ENCODE measurements at places on chromosomes 3 and 15.

GRCh38 chr3:56133423-56133822 lies 334.8 kb downstream of the ERC2 start:
- H3K36me3 ChIP-seq = no peaks in the 10 kb centered on the region
- H3K27ac ChIP-seq = no peak overlapping the region
- no peak overlapping the region for H3K4me3 ChIP-seq
- DNase-seq = no peak
- H3K4me1 ChIP-seq = peaks cover 2% of the 10 kb centered on the region
- H3K27me3 ChIP-seq = no peaks in the 10 kb centered on the region

DNA sequence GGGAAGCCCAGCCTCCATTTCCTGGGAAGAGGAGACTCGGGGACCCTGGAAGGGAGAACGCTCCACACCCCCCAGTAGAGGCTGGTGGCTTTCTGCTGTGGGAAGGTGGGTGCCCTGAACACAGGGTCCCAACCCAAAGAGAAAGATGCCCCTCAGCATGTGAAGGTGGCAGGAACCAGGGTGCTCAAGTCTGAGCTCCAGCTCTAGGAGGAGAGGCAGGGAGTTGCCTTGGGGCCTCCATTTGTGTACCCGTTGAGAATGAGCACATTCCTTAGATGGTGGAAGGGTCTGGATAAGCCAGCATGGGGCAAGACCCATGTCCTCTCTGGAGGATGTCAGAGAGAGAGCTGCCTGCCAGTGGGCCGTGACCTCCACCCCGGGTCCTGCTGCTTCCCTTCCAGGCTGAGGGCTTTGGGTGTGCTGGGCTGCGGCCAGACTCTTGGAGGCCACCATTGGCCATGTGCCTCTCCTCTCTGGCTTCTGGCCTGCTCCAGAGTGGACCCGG lies 212.4 kb downstream of the TBC1D2B start:
- H3K4me1 ChIP-seq = no peaks in the 10 kb centered on the region
- no peaks in the 10 kb centered on the region for H3K36me3 ChIP-seq
- no peaks in the 10 kb centered on the region for H3K27me3 ChIP-seq

GRCh38 chr3:43062564-43063040 lies 43.3 kb downstream of the POMGNT2 start:
- peak; percentile 87 for DNase-seq
- peaks cover 4% of the 10 kb centered on the region for H3K4me1 ChIP-seq
- no peaks in the 10 kb centered on the region for H3K36me3 ChIP-seq

GRCh38 chr15:98889930-98890695 lies 117.5 kb downstream of the PGPEP1L start:
- H3K4me3 ChIP-seq = no peak overlapping the region
- H3K36me3 ChIP-seq = no peaks in the 10 kb centered on the region
- no peak overlapping the region for H3K27ac ChIP-seq
- H3K4me1 ChIP-seq = peaks cover 2% of the 10 kb centered on the region

DNA sequence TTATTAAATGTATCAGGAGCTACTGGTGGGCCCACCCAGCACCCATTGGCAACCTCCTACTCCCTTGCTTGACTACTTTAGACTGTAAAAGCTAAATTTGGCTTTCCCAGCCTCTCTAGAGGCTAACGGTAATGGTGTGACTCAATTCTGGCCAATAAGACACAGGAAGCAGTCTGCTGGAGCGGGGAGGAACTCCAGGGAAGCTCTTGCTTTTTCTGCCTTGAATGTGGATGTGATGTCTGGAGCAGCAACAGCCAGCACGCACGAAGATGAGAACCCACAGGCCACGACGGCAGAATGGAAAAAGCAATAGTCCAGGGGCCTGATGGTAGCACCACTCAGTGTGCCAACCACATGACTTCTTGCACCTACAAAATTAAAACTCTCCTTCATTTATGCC lies 39.9 kb downstream of the RAB6B start:
- H3K27me3 ChIP-seq = no peaks in the 10 kb centered on the region
- no peak overlapping the region for H3K27ac ChIP-seq
- DNase-seq = peak; percentile 18
- peaks cover 2% of the 10 kb centered on the region for H3K4me1 ChIP-seq

DNA sequence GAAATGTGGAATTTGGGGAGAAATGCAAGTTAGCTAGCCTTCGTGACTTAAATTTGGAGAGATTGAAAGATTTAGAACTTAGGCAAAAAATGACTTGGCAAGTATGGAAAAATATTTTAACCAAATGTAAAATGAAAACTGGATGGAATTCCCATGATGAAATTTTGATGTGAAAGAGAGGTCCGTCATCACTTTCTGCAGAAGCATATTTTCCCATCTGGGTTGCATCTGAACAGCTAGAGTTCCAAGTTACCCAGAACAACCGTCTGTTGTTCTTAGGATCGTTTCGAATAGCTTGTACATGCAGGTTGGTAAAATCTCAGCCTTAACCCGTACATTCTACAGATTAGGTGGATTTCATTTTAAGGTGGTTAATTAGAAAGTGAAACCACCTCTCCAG lies 136.3 kb downstream of the GHSR start:
- peaks cover 1% of the 10 kb centered on the region for H3K36me3 ChIP-seq
- no peak overlapping the region for H3K27ac ChIP-seq
- no peak for DNase-seq
- H3K4me3 ChIP-seq = no peak overlapping the region
- H3K4me1 ChIP-seq = no peaks in the 10 kb centered on the region

GRCh38 chr15:89192136-89192535 lies 29.2 kb downstream of the RLBP1 start:
- H3K4me3 ChIP-seq = no peak overlapping the region
- DNase-seq = no peak
- H3K27ac ChIP-seq = no peak overlapping the region

DNA sequence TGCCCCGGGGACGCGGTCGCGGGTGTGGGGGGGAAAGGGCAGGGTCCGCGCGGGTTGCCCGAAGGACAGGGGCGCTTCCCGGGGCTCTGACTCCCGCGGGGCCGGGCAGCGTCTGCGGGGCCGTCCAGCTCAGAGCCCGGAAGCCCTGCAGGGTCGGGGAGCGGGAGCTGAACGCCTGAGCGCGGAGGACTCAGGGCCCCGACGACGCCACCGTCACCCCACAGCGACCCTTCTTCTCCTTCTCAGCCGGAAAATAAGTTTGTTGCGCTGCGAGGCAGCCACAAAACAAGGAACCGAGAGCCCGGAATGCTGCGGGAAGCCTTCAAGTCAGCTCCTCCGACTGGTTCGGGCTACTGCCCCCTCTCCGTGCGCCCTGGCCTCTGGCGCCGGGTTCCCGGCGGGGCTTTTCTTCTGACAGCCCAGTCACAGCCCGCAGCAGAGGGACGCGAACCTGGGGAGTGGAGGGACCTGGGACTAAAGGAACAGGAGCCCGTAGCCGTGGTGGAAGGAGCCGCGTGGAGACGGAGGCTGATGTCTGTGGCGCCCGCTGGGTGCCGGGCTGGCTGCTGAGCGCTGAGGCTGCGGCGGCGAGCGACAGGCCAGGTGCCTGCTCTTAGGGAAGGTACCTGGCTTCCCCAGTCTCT lies 484 bp downstream of the CNTN4 start:
- H3K36me3 ChIP-seq = no peaks in the 10 kb centered on the region
- peak overlapping the region; percentile 22 for H3K27ac ChIP-seq
- peak; percentile 88 for DNase-seq
- H3K27me3 ChIP-seq = peaks cover 3% of the 10 kb centered on the region
- peak overlapping the region; percentile 35 for H3K4me3 ChIP-seq
- H3K4me1 ChIP-seq = peaks cover 3% of the 10 kb centered on the region

DNA sequence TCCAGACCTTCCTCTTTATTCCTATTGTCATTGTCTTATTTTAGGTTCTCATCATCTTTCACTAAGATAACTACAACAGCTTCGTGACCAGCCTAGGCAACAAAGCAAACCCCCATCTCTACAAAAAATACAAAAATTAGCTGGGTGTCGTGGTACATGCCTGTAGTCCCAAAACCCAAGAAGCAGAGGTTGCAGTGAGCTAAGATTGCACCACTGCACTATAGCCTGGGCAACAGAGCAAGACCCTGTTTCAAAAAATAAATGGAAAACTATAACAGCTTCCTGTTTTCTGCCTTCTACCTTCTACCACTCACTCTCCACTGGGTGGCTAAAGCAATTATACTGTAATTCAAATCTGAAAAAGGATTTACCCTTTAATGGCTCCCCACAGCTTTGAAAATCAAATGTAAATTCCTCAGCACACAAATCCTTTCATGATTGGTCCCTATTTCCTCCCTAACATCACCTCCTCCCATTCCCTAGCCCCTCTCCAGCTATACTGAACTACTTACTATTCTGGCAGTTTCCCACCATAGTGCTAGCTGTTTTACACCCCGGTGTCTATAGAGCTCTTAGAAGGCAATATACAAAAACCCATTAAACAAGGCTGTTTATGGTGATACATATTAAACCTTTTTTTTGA lies 33.4 kb downstream of the LRRFIP2 start:
- no peaks in the 10 kb centered on the region for H3K36me3 ChIP-seq
- no peak overlapping the region for H3K27ac ChIP-seq
- no peak for DNase-seq
- H3K4me1 ChIP-seq = no peaks in the 10 kb centered on the region
- no peak overlapping the region for H3K4me3 ChIP-seq

DNA sequence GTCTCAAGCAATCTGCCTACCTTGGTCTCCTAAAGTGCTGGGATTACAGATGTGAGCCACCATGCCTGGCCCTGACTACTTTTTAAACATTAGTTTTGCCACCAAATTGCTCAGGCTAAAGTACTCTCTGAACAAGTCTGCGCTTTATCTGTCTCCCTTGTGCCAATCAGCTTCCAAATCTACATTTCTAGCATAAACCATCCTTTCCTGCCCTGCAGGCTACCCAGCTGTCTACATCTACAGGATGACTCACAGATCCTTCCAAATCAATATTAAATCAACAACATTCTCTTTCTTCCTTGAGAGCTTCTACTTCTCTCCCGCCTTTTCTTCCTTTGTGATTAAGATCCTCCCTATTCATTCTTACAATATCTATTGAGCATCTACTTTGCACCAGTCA lies 16.0 kb upstream of the ATOSA start:
- DNase-seq = no peak
- no peaks in the 10 kb centered on the region for H3K27me3 ChIP-seq
- H3K4me1 ChIP-seq = no peaks in the 10 kb centered on the region

- peak; percentile 4 for DNase-seq
- H3K36me3 ChIP-seq = peaks cover 7% of the 10 kb centered on the region
- H3K4me1 ChIP-seq = no peaks in the 10 kb centered on the region
- no peak overlapping the region for H3K27ac ChIP-seq
- H3K27me3 ChIP-seq = no peaks in the 10 kb centered on the region
Observed at GRCh38 chr15:43483297-43484128, 9.4 kb downstream of the TP53BP1 start.

DNA sequence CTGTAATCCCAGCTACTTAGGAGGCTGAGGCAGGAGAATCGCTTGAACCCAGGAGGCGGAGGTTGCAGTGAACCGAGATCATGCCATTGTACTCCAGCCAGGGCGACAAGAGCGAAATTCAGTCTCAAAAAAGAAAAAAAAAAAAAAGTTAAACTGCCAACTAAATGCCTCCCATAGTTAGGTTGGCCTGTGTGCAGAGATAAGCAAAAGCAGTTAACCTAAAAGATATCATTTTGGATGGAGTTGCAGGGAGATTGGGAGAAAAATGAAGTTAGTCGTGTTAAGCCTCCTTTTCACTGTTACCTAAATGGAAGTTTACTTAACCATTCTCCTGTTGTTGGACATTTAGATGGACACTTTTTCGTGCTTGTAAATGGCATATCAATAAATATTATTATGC lies 11.4 kb upstream of the FETUB start:
- H3K36me3 ChIP-seq = no peaks in the 10 kb centered on the region
- no peaks in the 10 kb centered on the region for H3K27me3 ChIP-seq
- H3K27ac ChIP-seq = no peak overlapping the region
- H3K4me1 ChIP-seq = peaks cover 2% of the 10 kb centered on the region
- no peak for DNase-seq
- no peak overlapping the region for H3K4me3 ChIP-seq

- no peak for DNase-seq
- H3K27ac ChIP-seq = no peak overlapping the region
- H3K4me1 ChIP-seq = no peaks in the 10 kb centered on the region
- H3K4me3 ChIP-seq = no peak overlapping the region
Observed at GRCh38 chr3:99952306-99952705, 134.6 kb downstream of the CMSS1 start.

DNA sequence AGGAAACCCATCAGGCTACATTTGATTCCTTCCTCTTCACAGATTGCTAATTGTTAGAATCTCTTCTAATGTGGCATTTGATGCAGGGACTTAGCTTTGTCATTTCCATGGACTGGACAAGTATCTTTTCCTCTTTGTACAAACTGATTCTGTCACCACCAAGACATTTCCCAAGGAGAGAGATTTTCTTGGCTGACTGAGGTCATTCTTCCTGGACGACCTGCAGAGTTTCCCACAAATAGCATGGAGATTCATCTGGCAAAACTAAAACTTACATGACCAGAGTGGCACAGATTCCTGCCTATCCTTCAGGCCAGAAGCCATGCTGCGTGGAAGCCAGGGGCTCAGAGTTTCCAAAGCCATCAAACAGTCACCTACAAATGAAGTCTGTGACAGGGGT lies 269.2 kb upstream of the LRTM1 start:
- no peak overlapping the region for H3K4me3 ChIP-seq
- H3K27me3 ChIP-seq = no peaks in the 10 kb centered on the region
- DNase-seq = no peak

DNA sequence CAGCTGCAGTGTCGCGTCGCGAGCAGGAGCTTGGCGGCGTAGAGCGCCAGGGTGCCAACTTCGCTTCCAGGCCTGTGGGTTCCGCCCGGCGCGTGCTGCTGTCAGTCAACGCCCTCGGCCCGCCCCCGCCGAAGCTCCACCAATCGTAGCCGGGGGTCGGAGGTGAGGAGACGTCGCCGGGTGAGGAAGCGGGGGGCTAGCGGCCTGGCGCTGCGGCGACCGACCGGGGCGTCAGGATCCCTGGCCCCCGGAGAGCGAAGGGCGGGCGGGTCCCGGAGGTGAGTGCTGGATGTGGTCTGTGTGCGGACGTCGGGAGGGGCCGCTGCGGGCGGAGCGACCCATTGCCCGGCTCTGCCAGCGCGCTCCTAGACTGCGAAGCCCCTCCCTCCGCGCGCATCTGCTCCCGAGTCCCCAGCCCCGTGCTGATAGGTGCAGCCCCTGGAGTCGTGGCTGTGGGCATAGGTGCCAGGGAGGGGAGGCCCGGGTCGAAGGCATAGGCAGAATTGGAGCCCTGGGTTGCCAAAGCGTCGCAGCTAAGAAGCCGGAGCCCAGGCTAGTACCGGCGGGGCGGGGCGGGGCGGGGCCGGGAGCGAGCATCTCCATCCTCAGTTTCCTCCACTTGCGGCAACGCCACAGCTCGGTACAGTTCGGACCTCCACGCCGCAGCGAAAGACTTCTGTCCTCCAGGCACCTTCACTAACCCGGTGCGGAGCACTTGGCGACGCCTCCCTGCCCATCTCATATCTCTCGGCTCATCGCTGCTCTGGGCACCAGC lies at the start of gene NXPE3:
Gene NXPE3, plus strand, starts transcription at position 165 of the 775 bp plus-strand sequence. CDS start 6,386 bp downstream, outside the sequence.
- peaks cover 4% of the 10 kb centered on the region for H3K36me3 ChIP-seq
- no peaks in the 10 kb centered on the region for H3K4me1 ChIP-seq
- peak within 1 kb of the TSS; percentile 13 for H3K4me3 ChIP-seq
- DNase-seq = peak; percentile 88
- H3K27me3 ChIP-seq = no peaks in the 10 kb centered on the region
